CD14-positive monocyte (primary cell): ENCODE measurements at places on chromosomes 2 and 18.

DNA sequence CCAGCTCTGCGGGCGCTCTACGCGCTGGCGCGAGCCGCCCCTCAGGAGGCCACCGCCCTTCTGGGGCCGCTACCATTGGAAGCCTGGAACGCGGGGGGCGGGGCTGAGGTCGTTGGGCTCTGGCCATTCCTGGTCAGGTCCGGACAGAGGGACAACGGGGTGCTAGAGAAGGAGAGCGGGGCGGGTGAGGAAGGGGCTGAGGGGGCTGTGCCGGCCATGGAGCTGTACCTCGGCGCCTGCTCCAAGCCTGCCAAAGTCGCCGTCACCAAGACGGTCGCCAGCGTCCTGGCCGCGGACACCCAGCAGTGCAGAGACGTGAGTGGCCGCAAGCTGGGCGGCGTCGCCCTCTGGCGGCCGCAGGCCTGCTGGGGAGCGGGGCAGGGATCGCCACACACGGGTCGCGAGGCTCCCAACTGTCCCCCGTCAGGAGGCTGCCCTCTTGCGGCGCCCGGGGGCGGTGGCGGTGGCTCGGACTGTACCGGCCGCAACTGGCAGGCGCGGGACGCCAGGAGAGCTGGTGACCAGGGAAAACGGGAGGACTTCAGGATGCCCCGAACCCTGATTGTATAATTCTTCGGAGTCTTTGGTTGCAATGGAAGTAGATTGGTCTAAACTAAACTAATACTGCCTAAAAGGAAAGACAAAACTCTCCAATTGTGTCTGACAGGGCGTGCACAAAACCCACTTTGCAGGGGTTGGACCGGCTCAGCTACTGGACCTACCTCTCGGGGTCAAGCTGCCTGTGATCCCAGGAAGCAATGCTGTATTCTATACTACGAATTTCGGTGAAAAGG, at the start of gene FSIP2:
Gene FSIP2, plus strand, starts transcription at position 126 of the 794 bp plus-strand sequence. Its CDS starts 91 bp downstream, at position 217.
- H3K4me1 ChIP-seq = peaks cover 3% of the 10 kb centered on the region
- peak; percentile 21 for DNase-seq
- no peaks in the 10 kb centered on the region for H3K36me3 ChIP-seq

DNA sequence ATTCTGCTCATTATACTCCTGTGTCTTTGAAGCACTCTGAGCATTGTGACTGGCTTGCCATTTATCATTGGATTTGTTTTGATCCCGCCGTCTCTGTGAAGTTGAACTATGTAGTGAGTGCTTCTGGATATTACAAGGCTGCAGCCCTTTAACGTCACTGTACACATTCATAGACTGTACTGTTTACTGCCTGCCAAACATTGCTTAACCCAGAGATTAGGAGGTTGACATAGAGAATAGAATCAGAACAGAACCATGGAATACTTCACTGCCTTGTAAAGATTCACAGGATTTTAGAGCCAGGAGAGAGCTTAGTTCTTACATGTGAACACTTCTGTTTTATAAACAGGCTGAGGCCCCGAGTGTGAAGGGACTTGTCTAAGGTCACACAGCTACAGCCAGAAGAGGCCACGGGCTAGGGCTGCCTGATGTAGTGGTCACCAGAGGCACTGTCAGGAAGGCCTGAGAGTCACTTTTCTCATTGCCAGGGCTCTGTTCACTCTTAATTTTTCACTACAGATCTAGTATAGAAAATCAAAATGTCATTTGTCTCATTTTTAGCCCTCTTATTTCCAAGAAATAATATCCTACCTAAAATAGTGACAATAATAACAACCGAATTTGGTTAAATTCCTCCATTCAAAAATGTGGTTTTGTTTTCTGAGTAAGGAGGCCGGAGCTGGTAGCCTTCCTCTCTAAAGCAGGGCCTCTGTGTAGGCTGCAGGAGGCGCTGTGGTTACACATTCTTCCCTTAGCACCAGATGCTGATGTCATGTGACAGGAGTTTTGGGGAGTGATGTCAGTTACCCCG, 87.9 kb downstream of the UGGT1 start:
- peaks cover 100% of the 10 kb centered on the region for H3K36me3 ChIP-seq
- H3K4me3 ChIP-seq = no peak overlapping the region
- H3K27ac ChIP-seq = peak overlapping the region; percentile 18
- H3K27me3 ChIP-seq = no peaks in the 10 kb centered on the region
- peak; percentile 63 for DNase-seq

DNA sequence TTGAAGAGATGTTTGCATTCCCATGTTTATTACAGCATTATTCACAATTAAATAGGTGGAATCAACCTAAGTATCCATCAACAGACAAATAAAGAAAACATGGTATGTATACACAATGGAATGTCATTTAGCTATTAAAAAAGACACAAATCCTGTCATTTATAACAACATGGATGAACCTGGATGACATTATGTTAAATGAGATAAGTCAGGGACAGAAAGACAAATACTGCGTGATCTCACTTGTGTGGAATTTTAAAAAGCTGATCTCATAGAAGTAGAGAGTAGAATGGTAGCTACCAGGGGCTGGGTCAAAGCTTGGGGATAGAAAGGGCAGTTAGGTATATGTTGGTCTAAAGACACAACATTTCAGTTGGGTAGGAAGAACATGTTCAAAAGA, 376.3 kb downstream of the EPHA4 start:
- no peaks in the 10 kb centered on the region for H3K27me3 ChIP-seq
- no peak overlapping the region for H3K27ac ChIP-seq
- no peak for DNase-seq
- H3K4me1 ChIP-seq = no peaks in the 10 kb centered on the region

GRCh38 chr2:60992985-60993392, 24.5 kb upstream of the PEX13 start:
- no peak overlapping the region for H3K4me3 ChIP-seq
- peaks cover 11% of the 10 kb centered on the region for H3K4me1 ChIP-seq
- peak overlapping the region; percentile 84 for H3K27ac ChIP-seq

DNA sequence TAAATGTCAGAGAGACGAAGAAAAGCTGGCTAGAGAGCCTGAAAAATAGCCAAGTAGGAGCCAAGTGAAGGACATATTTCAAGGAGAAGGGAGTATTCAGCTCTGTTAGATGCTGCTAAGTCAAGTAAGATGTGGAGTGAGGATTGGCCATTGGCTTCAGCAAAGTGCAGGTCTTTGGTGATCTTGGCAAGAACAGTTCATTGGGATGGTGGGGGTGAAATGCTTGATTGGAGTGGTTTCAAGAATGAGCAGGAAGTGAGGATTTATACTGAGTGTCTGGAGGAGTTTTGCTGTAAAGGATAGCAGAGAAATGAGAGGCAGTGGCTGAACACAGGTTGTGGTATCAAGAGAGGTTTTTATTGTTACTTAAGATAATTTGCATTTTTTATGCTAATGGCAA, 139.7 kb downstream of the PRPF40A start:
- H3K36me3 ChIP-seq = no peaks in the 10 kb centered on the region
- no peak for DNase-seq
- H3K27ac ChIP-seq = no peak overlapping the region
- no peaks in the 10 kb centered on the region for H3K27me3 ChIP-seq
- no peak overlapping the region for H3K4me3 ChIP-seq
- H3K4me1 ChIP-seq = no peaks in the 10 kb centered on the region

DNA sequence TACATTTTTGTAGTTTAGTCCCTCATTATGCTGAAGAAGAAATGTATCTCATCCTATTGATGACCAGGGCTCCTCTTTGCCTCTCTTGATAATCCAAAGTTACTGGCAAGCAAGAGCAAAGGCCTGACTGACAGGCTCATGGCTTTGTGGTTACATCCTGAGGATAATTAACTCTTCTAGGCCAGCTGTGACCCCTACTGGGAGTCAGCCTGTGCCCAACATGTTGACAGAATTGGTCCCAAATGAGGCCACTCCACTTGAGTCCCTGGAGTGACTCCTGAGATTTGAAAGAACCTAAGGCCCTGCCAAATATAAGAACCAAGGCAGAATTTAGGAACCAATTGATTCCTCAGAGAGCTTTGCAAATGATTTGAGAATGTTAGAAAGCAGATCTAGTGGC, 973.8 kb upstream of the CELF4 start:
- no peak overlapping the region for H3K4me3 ChIP-seq
- no peaks in the 10 kb centered on the region for H3K4me1 ChIP-seq
- H3K27me3 ChIP-seq = no peaks in the 10 kb centered on the region
- no peak overlapping the region for H3K27ac ChIP-seq
- no peak for DNase-seq
- no peaks in the 10 kb centered on the region for H3K36me3 ChIP-seq

DNA sequence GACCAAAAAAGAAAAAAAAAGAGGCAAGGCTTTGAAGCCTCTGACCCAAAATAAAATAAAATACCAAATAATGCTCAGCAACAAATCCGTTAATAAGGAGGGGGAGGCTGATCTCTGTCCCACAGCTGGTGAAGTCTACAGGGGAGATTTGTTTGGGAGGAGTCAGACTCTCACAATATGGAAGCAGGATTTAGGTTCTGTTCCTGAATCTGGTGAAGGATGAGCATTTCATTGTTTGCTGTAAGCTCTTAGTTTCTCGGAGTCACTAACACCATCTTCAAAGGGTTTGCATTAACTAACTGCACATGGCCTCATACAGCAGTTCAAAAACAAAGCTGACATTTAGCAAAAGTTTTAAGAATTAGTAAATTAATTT, 339.4 kb upstream of the TNP1 start:
- H3K4me1 ChIP-seq = no peaks in the 10 kb centered on the region
- no peak for DNase-seq
- peaks cover 67% of the 10 kb centered on the region for H3K27me3 ChIP-seq
- H3K4me3 ChIP-seq = no peak overlapping the region

- no peak for DNase-seq
- H3K27me3 ChIP-seq = no peaks in the 10 kb centered on the region
- no peak overlapping the region for H3K27ac ChIP-seq
- H3K36me3 ChIP-seq = no peaks in the 10 kb centered on the region
- no peaks in the 10 kb centered on the region for H3K4me1 ChIP-seq
These were observed 234.1 kb upstream of the ID2 start for GRCh38 chr2:8447610-8448221.

DNA sequence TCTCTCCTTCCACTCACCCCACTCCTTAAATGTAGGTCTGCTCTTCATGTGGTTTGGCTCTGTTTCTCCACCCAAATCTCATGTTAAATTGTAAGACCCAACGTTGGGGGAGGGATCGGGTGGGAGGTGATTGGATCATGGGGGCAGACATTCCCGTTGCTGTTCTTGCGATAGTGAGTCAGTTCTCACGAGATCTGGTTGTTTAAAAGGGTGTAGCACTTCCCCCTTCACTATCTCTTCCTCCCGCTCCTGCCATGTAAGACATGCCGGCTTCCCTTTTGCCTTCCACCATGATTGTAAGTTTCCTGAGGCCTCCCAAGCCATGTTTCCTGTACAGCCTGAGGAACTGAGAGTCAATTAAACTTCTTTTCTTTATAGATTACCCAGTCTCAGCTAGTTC, 1044.5 kb upstream of the POU3F3 start:
- no peak overlapping the region for H3K27ac ChIP-seq
- H3K4me3 ChIP-seq = no peak overlapping the region
- H3K4me1 ChIP-seq = no peaks in the 10 kb centered on the region

DNA sequence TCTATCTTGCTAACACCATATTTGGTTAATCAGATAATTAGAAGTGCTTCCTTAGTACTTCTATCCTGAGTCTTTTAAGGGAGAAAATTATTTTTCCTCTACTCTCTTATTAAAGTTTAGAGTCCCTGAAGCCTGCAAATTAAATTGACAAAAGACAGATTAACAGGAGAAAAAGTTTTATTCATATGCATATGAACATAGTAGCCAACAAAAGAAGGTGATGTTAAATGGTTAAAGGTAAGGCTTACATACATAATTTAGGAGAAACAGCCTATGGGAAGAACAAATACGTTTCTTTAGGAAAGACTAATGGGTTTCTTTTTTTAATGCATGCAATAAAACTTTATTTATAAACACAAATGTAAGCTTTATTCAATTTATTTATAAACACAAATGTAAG, 805.0 kb downstream of the CPS1 start:
- H3K27me3 ChIP-seq = no peaks in the 10 kb centered on the region
- no peaks in the 10 kb centered on the region for H3K4me1 ChIP-seq
- H3K36me3 ChIP-seq = no peaks in the 10 kb centered on the region
- no peak overlapping the region for H3K4me3 ChIP-seq
- DNase-seq = no peak

DNA sequence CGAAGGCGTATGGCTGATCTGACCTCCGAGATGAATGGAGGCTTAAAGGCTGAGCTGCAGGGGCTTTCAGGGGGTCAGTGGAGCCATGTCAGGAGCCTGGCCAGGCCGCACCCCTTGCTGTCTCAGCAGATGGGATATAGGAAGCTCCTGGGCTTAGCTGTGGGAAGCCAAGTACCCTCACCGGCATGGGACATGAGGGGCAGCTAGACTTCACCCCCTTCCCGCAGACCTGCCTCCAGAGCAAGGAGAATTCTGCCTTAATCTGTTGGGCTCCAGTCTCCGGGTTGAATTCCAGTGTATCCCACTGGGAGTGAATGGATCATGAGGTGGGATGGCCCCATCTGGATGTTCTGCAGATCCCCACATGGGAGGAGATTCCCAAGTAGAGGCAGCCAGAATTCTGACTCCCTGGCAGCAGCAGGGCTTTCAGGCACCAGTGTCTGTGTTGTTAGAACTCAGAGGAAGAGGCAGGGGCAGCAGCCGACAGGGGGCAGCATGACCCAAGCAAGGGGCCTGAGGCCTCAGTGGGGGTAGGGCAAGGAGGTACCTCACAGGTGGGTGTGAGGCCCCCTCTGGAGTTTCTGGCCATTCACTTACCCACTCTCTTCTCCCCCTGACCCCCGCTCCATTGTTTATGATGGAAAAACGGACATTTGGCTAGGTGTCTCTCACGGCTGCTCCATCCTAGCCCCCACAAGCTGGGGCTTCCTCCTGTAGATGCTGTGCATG, 19.1 kb downstream of the CAPG start:
- peaks cover 6% of the 10 kb centered on the region for H3K4me1 ChIP-seq
- H3K36me3 ChIP-seq = peaks cover 82% of the 10 kb centered on the region
- peak overlapping the region; percentile 45 for H3K27ac ChIP-seq
- no peak overlapping the region for H3K4me3 ChIP-seq
- DNase-seq = peak; percentile 37

- no peak for DNase-seq
- H3K4me3 ChIP-seq = no peak overlapping the region
- no peaks in the 10 kb centered on the region for H3K4me1 ChIP-seq
- H3K36me3 ChIP-seq = peaks cover 100% of the 10 kb centered on the region
These were observed 46.5 kb downstream of the ZAP70 start for GRCh38 chr2:97759727-97760407.

DNA sequence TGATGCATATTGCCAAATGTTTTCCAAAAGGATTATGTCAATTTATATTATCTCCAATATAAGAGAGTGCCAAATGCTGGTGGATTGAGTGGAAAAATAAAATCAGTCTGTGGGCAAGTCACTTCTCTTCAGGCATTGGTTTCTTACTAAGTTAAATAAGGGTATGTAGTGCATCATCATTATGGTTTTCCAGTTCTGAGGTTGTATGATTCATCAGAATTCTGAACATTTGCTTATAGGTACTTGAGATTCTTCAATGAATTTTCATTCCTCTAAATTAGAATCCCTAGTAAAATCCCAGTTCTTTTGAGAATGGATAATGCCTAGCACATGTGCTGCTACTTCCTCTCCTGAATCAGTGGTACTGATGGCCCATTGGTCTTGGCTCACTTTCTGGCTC, 188.9 kb upstream of the OSR1 start:
- H3K36me3 ChIP-seq = no peaks in the 10 kb centered on the region
- no peaks in the 10 kb centered on the region for H3K27me3 ChIP-seq
- DNase-seq = no peak
- H3K4me3 ChIP-seq = no peak overlapping the region
- H3K4me1 ChIP-seq = no peaks in the 10 kb centered on the region
